Bronchus fibroblast of lung (primary cell): ENCODE measurements at places on chromosomes 12 and 14. TPM values are rescaled to one million over a fixed set of nuclear protein-coding genes. Genes with fewer than 3 reads are reported as not detected.

Gene GLS2
- total RNA-seq, result under 0.01 TPM in 2 replicates

Gene ALG10
- total RNA-seq, result 6.1 and 7.9 TPM in 2 replicates

Gene MMAB
- total RNA-seq, result 139 TPM in 2 replicates

Gene BIN2
- not detected in 2 replicates for total RNA-seq

Gene TSPAN19
- under 0.01 TPM in 1 of 2 replicates, not detected in the other for total RNA-seq

Gene SDS
- not detected in 2 replicates for total RNA-seq

Gene KLHDC1
- 0.30 and 1.2 TPM in 2 replicates for total RNA-seq

Gene GLI1
- 1.5 and 1.8 TPM in 2 replicates for total RNA-seq

Gene COX8C
- total RNA-seq, result not detected in 2 replicates

Gene P2RX7
- 0.15 and 0.50 TPM in 2 replicates for total RNA-seq

Gene PLEKHG7
- not detected in 2 replicates for total RNA-seq

Gene LBHD2
- not detected in 2 replicates for total RNA-seq

Gene NRL
- total RNA-seq, result 0.59 and 2.9 TPM in 2 replicates

Gene GPX2
- not detected in 2 replicates for total RNA-seq

Gene KRT6C
- total RNA-seq, result not detected in 2 replicates

Gene CLECL1
- not detected in 2 replicates for total RNA-seq

Gene KLRC3
- total RNA-seq, result not detected in 2 replicates

Gene UBE2N
- 75.2 and 78.7 TPM in 2 replicates for total RNA-seq

Gene CPNE6
- total RNA-seq, result not detected in 2 replicates

Gene UNC79
- total RNA-seq, result not detected in 2 replicates

Gene BRF1
- total RNA-seq, result 26.8 and 27.2 TPM in 2 replicates

Gene NCKAP5L
- total RNA-seq, result 17.1 and 18.9 TPM in 2 replicates

Gene GLIPR1L2
- 0.15 and 0.17 TPM in 2 replicates for total RNA-seq

Gene RFLNA
- 0.34 and 0.59 TPM in 2 replicates for total RNA-seq

Gene LRP10
- total RNA-seq, result 52.8 and 53.1 TPM in 2 replicates

Gene RNASE7
- not detected in 2 replicates for total RNA-seq

Gene GPR68
- 0.30 and 0.84 TPM in 2 replicates for total RNA-seq
